Natural killer cell treated with Interleukin-12 subunit alpha and Interleukin-12 subunit beta and Interleukin-15 and Interleukin-18, amount 100 ng/mL, for 72 hours (primary cell): ENCODE measurements at places on chromosomes 2 and 18. TPM values are rescaled to one million over a fixed set of nuclear protein-coding genes. Genes with fewer than 3 reads are reported as not detected.

DNA sequence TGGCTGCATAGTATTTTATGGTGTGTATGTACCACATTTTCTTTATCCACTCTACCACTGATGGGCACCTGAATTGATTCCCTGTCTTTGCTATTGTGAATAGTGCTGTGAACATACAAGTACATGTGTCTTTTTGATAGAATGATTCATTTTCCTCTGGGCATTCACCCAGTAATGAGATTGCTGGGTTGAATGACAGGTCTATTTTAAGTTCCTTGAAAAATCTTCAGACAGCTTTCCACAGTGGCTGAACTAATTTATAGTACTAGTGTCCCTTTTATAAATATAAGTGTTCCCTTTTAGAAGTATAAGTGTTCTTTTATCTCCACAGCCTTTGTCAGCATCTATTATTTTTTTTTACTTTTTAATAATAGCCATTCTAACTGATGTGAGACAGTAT, 303.9 kb upstream of the EPHA4 start:
- no peak overlapping the region for H3K27ac ChIP-seq
- no peaks in the 10 kb centered on the region for H3K4me1 ChIP-seq
- no peak overlapping the region for H3K4me3 ChIP-seq
- no peaks in the 10 kb centered on the region for H3K36me3 ChIP-seq
- DNase-seq: no peak
- H3K27me3 ChIP-seq: no peaks in the 10 kb centered on the region

The C2orf66 gene
- total RNA-seq: 1.3 TPM

The SCTR gene
- not detected for total RNA-seq

The MC4R gene
- not detected for total RNA-seq

GRCh38 chr2:172635548-172635947, 79.7 kb downstream of the PDK1 start:
- no peak for DNase-seq
- no peak overlapping the region for H3K27ac ChIP-seq
- peaks cover 8% of the 10 kb centered on the region for H3K27me3 ChIP-seq
- H3K4me1 ChIP-seq: no peaks in the 10 kb centered on the region
- H3K4me3 ChIP-seq: no peak overlapping the region

DNA sequence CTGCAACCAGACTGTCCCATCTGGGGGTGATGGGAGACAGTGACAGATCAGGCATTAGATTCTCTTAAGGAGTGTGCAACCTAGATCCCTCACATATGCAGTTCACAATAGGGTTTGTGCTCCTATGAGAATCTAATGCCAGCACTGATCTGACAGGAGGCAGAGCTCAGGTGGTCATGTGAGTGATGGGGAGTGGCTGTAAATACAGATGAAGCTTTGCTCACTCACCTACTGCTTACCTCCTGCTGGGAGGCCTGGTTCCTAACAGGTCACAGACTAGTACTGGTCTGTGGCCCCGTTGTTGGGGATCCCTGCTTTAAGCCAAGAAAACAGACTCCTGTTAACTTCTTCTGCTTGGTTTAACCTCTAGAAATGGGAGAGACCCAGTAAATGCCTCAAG, 3.2 kb downstream of the CYP27A1 start:
- peaks cover 2% of the 10 kb centered on the region for H3K4me1 ChIP-seq
- H3K36me3 ChIP-seq: peaks cover 6% of the 10 kb centered on the region
- H3K27me3 ChIP-seq: peaks cover 32% of the 10 kb centered on the region
- H3K4me3 ChIP-seq: no peak overlapping the region
- DNase-seq: no peak

The RESP18 gene
- not detected for total RNA-seq

- no peaks in the 10 kb centered on the region for H3K36me3 ChIP-seq
- no peaks in the 10 kb centered on the region for H3K27me3 ChIP-seq
- DNase-seq: no peak
- H3K4me3 ChIP-seq: no peak overlapping the region
- peaks cover 6% of the 10 kb centered on the region for H3K4me1 ChIP-seq
Observed at GRCh38 chr2:176820371-176820932, 392.1 kb upstream of the HNRNPA3 start.
